ENCODE measurements at places on chromosomes 2 and 18.

- H3K4me1 ChIP-seq, result peaks cover 5% of the 10 kb centered on the region
- no peak for DNase-seq
- H3K4me3 ChIP-seq, result no peak overlapping the region
- H3K27ac ChIP-seq, result no peak overlapping the region
- H3K36me3 ChIP-seq, result peaks cover 4% of the 10 kb centered on the region
These were observed 69.0 kb upstream of the ZCCHC2 start for GRCh38 chr18:62453864-62454263.

- no peaks in the 10 kb centered on the region for H3K4me1 ChIP-seq
- H3K27ac ChIP-seq, result no peak overlapping the region
- no peaks in the 10 kb centered on the region for H3K27me3 ChIP-seq
- no peak overlapping the region for H3K4me3 ChIP-seq
- DNase-seq, result no peak
These were observed 249.9 kb downstream of the EIPR1 start for GRCh38 chr2:3127710-3128109.

DNA sequence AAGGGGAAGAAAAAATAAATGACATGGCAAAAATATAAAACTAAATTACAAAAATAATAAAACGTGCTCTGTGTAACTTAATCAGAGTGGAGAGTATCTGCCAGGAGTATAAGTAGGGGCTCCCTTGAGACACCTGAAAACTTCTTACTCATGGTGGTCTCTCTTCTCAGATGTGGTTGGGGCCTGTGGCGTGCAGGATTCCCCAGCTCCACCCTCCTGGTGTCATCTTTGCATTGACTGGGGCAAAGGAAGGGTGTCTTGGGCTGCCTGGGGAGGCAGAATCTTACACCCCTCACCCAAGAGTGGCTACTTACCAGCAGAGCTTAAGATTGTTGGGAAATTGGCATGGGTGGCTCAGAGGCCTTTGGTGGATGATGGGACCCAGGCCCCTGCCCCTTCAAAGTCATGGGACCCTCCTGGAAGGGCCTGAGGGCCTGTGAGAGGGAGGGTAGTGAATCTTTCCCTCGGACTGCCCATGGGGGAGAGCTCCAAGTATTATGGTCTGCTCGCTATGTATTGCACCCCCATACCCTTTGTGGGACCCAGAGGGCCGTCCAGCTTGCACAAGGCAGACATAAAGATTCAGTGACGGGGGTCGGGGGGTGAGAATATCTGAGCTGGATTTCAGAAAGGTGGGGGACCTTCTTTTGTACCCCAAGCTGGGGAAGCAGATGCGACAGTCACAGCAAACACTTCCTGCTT is 6.9 kb upstream of the TRAF3IP1 start:
- H3K27ac ChIP-seq, result no peak overlapping the region
- H3K27me3 ChIP-seq, result no peaks in the 10 kb centered on the region
- no peak for DNase-seq
- no peaks in the 10 kb centered on the region for H3K36me3 ChIP-seq

GRCh38 chr18:51196811-51197660 is 445 bp downstream of the MEX3C start:
- peaks cover 3% of the 10 kb centered on the region for H3K4me1 ChIP-seq
- H3K27ac ChIP-seq, result no peak overlapping the region
- peak overlapping the region; percentile 99 for H3K4me3 ChIP-seq
- H3K36me3 ChIP-seq, result peaks cover 9% of the 10 kb centered on the region
- peak; percentile 38 for DNase-seq

DNA sequence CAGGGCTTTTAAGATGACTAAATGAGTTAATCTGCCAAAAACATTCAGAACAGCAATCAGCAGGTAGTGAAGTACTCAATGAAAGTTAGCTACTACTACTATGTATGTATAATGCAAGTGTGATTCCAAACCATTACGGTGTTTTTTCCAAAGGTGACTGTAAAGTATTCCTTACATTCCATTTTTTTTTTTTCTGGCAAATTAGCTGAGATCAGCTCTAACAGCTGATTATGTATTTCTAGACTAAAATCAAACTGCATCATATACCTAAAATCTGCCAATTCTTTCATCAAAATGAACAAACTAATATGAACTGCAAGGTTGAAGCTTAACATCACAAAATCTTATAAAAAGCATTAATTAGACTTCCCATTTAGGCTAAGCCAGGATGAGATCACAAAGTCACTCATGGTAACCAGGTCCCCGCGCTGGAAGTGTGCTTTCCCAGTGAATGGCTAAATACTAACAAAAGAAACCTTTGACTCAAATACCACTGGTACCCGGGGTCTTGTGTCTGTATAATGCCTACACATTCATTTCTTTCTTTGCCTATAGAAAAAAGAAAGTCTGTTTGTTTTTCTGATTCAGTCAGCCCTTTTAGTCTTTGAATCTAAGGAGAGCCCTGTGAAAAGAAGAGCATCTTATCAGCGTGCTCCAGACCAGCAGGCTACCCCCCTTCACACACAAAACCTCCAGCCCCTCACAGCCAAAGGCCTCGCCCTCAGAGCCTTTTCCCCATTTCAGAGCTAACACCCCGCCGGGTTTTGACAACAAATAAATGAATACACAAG is 88.3 kb downstream of the RBMS1 start:
- H3K36me3 ChIP-seq, result no peaks in the 10 kb centered on the region
- no peak overlapping the region for H3K27ac ChIP-seq
- no peak for DNase-seq
- H3K27me3 ChIP-seq, result no peaks in the 10 kb centered on the region

GRCh38 chr2:3627500-3628100 is 30.4 kb upstream of the ALLC start:
- peak; percentile 14 for DNase-seq
- no peaks in the 10 kb centered on the region for H3K4me1 ChIP-seq
- H3K27ac ChIP-seq, result no peak overlapping the region
- H3K27me3 ChIP-seq, result no peaks in the 10 kb centered on the region

Data from H9 (cell line).